ENCODE measurements at places on chromosomes 5 and 9.

DNA sequence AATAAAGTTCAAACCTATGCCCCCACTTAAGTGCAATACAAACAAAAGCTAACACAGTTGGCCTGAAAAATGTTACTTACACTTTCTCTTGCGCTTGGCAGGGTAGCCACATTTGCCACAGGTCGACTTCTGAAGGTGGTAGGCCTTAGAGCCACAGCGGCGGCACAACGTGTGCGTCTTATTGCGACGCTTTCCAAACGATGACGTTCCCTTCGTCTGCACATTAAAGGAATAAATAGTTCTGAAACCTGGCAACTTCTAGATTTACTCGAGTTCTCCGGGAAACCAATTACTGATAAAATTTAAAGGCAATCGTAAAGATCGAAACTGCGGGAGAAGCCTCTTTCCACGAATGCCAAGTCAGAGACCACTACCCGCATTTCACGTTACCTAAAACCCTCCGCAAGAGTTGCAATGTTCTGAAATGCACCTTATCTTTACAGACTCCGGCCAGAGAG is 602 bp downstream of the RPL37 start:
- DNase-seq = no peak

- peak; percentile 32 for DNase-seq
Observed at GRCh38 chr9:111759762-111760639, 34.7 kb downstream of the SHOC1 start.

DNA sequence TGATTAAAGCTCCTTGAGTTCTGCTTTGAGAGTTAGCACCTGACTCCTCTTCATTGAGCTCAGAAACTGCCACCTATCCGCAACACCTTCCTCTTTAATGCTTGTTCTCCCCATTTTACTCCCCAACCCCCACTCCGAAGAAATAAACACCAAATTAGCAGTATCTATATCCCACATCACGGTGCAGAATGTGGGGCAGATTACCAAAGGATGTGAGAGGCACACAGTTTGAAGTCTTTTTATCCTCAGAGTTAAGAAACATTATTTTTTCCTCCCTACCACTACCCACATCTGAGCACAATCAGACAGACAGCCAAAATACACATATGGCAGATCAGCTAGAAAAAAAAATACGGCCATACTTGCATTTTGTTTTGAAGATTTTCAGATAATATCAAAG is 26.1 kb upstream of the IL7R start:
- no peak for DNase-seq

GRCh38 chr5:150218693-150219035 is 28.8 kb downstream of the SLC6A7 start:
- DNase-seq = no peak

DNA sequence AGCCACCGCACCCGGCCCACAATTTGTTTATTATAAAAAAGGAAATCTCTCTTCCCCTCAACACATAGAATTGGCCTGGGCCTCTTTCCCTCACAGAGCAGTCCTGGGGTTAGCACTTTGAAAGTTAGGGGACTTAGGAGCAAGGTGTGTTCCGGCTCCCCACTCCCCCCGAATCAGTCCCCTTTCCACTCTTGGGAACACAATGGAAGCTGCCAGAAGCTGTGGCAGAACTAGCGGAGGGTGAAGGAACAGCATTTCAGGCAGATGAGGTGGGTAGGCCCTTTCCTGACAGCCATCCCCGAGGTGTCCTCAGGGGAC is 16.4 kb upstream of the C5orf47 start:
- no peak for DNase-seq

GRCh38 chr9:27394826-27395201 is 97.9 kb upstream of the EQTN start:
- DNase-seq = no peak

GRCh38 chr5:181039471-181039870 is 595 bp upstream of the BTNL9 start:
- no peak for DNase-seq
